Activated CD4-positive, alpha-beta T cell treated with anti-CD3 and anti-CD28 coated beads, Interleukin-10, Interleukin-2, amounts not matched to agents 100 ng/mL and 50 ng/mL, durations not matched to agents 16 hours and 8 hours (primary cell): ENCODE measurements at places on chromosomes 1 and 21.

DNA sequence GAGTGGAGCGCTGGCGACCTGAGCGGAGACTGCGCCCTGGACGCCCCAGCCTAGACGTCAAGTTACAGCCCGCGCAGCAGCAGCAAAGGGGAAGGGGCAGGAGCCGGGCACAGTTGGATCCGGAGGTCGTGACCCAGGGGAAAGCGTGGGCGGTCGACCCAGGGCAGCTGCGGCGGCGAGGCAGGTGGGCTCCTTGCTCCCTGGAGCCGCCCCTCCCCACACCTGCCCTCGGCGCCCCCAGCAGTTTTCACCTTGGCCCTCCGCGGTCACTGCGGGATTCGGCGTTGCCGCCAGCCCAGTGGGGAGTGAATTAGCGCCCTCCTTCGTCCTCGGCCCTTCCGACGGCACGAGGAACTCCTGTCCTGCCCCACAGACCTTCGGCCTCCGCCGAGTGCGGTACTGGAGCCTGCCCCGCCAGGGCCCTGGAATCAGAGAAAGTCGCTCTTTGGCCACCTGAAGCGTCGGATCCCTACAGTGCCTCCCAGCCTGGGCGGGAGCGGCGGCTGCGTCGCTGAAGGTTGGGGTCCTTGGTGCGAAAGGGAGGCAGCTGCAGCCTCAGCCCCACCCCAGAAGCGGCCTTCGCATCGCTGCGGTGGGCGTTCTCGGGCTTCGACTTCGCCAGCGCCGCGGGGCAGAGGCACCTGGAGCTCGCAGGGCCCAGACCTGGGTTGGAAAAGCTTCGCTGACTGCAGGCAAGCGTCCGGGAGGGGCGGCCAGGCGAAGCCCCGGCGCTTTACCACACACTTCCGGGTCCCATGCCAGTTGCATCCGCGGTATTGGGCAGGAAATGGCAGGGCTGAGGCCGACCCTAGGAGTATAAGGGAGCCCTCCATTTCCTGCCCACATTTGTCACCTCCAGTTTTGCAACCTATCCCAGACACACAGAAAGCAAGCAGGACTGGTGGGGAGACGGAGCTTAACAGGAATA lies 4.2 kb downstream of the TFAP2E start:
- peak; percentile 82 for DNase-seq

DNA sequence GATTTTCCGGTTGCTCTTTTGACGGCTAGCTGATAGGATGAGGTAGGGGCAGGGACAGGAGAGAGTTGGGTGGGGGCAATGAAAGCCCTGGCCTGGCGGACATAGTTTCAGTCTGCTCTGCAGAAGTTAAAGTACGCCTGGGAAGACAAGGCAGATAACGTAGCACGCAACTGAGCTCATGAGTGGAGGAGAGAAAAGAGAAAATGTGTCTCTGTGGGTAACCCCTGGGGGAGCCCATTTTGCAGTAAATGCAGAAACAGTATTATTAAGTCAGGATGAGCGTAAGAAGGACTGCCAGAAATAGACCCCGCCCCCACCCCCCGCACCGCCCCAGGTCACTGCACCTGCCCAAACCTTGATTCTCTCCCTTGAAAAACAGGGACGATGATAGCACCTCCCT lies 51.7 kb upstream of the TARBP1 start:
- no peak for DNase-seq

DNA sequence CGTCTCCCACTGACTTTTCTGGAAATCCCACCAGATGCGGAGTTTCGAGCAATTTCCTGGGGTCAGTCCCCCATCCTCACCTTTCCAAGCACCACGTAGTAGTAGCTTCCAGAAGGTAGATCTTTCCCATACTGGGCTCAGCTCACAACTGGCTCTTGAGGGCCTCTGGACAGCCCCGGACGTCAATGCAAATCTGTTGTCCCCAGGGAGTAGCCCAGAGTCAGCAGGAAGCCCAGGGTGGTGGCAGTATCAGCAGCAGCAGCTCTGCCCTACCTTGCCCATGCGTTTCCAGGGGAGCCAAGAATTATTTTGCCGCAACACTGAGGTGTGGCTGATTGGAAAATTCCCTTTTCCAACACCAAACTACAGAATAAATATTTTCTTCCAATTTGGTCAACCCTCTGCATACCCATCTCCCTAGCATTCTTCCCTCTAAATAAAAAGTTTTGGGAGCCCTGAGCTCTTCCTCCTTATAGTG lies 70.3 kb downstream of the CD46 start:
- no peak for DNase-seq

DNA sequence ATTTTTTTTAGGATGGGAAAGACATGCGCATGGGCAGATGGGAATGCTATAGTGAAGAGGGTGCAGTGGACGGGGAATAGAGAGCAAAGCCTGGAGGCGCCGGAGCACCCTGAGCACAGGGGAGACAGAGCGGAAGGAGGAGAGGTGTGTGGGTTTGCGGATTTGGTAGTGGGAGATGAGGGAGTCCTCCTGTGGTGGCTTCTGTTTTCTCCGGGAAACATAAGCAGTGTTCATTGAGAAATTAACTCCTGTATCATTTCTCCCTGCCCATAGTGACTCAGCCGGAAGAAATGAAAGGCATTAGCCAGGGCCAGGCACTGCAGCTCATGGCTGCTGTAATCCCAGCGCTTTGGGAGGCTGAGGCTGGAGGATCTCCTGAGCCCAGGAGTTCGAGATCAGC lies 4.7 kb upstream of the PTPRF start:
- no peak for DNase-seq

DNA sequence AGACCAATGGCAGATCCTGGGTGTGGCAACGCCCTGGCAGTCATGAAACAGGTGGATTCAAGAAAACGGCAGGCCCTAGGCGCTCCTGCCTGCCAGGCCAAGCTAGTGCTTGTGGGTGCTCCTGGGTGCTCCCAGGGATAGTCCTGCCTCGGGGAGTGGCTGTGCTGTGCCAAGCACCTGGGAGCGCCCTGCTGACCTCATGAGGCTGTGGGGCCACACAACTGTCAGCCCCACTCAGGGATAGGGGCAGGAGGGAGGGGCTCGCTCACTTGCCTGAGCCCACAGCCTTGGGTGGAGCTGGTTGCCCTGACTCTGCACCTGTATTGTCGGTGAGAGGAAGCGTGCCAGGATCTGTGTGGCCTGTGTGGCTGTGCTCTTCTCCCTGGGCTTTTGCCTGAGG lies 9.4 kb downstream of the SNAP47 start:
- no peak for DNase-seq
